H1 (cell line): ENCODE measurements at places on chromosomes 6 and 20.

GRCh38 chr6:97294451-97294850 is 11.4 kb upstream of the MMS22L start:
- no peaks in the 10 kb centered on the region for H3K27me3 ChIP-seq
- H3K4me3 ChIP-seq = no peak overlapping the region
- H3K36me3 ChIP-seq = no peaks in the 10 kb centered on the region
- no peak overlapping the region for H3K27ac ChIP-seq
- peaks cover 4% of the 10 kb centered on the region for H3K4me1 ChIP-seq

GRCh38 chr6:139431602-139431956 is 57.1 kb upstream of the CITED2 start:
- H3K4me3 ChIP-seq = no peak overlapping the region
- no peaks in the 10 kb centered on the region for H3K27me3 ChIP-seq
- no peaks in the 10 kb centered on the region for H3K36me3 ChIP-seq
- H3K27ac ChIP-seq = no peak overlapping the region
- H3K4me1 ChIP-seq = no peaks in the 10 kb centered on the region

GRCh38 chr6:150373260-150373701 is 4.5 kb downstream of the IYD start:
- H3K27me3 ChIP-seq = no peaks in the 10 kb centered on the region
- DNase-seq = no peak
- H3K36me3 ChIP-seq = no peaks in the 10 kb centered on the region
- H3K4me1 ChIP-seq = no peaks in the 10 kb centered on the region
- H3K4me3 ChIP-seq = no peak overlapping the region
- no peak overlapping the region for H3K27ac ChIP-seq

DNA sequence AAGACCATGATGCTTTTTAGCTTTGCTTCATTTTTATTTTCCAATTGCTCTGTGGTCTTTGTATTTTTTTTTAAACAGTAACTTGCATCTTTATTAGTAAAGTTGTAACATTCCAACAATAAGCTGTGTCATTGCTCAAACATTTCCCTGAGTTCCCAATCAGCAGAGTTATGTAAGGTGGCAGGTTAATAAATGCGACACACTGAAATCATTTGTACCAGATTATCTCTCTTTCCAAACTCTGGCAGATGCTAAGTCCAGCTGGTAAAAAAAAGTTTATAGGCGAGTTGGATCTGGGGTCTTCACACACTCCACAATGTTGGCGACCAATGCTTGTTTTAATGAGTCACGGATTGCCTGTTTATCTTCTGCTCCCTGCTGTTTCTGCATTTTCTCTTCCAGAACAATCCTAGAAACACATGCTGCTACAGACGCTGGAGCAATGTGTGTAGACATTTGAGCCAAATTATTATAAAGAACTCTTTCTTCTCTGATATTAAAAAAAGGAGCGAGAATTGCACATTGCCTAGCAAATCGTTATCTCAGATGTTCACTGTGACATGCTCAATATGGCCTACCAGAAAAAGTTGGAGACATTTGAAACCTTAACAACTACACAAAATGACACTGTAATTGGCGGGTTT is 113.6 kb upstream of the IFNGR1 start:
- no peaks in the 10 kb centered on the region for H3K36me3 ChIP-seq
- no peak for DNase-seq
- no peak overlapping the region for H3K4me3 ChIP-seq
- H3K27ac ChIP-seq = no peak overlapping the region

- no peaks in the 10 kb centered on the region for H3K27me3 ChIP-seq
- H3K36me3 ChIP-seq = no peaks in the 10 kb centered on the region
- 0 out of 2 replicates have a peak, but pooled peaks cover 2% of the 10 kb centered on the region for H3K4me1 ChIP-seq
- no peak for DNase-seq
- H3K4me3 ChIP-seq = no peak overlapping the region
These were observed 733.3 kb downstream of the HACE1 start for GRCh38 chr6:104126315-104127005.

GRCh38 chr6:56151609-56152224 is 95.7 kb downstream of the COL21A1 start:
- no peak overlapping the region for H3K4me3 ChIP-seq
- H3K27ac ChIP-seq = no peak overlapping the region
- DNase-seq = no peak
- H3K27me3 ChIP-seq = no peaks in the 10 kb centered on the region
- no peaks in the 10 kb centered on the region for H3K4me1 ChIP-seq
